ENCODE measurements at places on chromosomes 3 and 15. TPM values are rescaled to one million over a fixed set of nuclear protein-coding genes. Genes with fewer than 3 reads are reported as not detected.

Gene IL17RC
- 23.1 TPM for total RNA-seq

Gene SLC22A13
- total RNA-seq: not detected

Gene CISH
- total RNA-seq: 34.3 TPM

Gene CERS3
- not detected for total RNA-seq

Gene NR2E3
- not detected for total RNA-seq

Gene CASR
- total RNA-seq: not detected

DNA sequence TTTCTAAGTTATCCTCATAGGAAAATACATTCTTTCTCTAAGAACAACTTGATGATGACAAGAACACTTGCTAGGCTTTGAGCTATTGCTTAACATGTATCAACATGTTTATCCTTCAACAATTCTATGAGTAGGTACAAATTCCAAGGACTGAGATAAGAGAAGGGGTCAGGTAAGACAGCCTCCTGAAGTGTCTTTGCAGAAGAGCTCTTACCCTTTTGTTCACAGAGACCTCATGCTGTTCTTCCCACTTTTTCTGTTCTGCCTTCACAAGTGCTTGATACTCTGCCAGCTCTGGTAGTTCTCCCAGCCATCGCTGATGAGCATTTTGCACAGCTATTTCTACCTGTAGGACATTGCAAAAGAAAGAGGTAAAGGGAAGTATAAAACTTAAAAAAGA lies 50.9 kb downstream of the CEP152 start:
- no peak for DNase-seq

DNA sequence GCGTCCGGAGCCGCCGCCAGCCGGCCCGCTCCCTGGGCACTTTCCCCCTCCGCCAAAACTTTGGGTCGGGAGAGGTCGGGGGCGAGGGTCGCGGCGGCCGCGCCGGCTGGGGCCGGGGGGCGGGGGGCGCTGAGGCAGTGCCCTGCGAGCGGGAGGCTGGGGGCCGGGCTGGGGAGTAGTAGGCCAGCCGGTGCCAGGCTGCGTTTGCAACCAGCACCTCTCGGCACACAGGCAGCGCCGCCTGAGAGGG lies 452 bp downstream of the BBX start:
- no peak for DNase-seq

DNA sequence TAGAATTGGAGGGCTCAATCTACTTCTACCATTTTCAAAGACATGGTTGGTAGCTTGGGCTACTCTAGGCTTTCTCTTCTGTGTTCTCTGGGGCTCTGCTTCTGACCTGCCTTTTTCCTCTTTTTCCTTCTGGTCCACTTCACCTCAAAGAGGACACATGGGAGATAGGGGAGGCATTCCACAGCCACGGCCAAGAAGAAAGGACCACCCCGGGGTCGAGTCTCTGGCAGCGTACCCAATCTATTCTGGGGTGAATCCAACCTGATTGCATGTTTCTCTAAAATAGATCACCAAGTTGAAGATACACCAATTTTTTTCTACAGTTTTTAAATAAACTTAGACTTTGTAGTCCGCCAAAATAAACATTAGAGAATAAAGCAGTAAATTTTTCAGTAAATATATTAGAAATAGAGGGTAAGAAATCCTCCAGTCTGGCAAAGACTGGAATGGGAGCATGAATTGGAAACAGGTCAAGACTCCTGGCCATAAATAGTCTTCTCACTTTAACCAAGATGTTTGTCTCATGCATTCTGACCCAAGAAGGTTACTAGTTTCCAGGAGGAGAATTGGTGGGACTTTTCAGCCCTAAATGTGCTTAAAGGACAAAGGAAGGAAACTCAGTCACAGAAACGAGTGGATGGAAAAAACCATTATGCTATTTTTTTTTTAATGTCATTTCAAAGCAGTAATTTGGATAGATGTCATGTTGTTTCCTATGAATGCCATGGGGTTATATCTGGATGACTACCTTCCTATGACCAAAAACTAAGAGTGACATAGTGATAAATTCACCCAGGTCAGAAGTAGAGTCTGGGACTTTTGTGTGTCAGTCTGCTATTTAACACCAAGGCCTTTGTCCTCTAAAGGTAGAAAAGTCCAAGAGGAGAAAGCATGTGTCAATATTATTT lies 71.3 kb upstream of the PHLDB2 start:
- peak; percentile 33 for DNase-seq

GRCh38 chr3:155497930-155498647 lies 204.6 kb upstream of the STRIT1 start:
- no peak for DNase-seq

DNA sequence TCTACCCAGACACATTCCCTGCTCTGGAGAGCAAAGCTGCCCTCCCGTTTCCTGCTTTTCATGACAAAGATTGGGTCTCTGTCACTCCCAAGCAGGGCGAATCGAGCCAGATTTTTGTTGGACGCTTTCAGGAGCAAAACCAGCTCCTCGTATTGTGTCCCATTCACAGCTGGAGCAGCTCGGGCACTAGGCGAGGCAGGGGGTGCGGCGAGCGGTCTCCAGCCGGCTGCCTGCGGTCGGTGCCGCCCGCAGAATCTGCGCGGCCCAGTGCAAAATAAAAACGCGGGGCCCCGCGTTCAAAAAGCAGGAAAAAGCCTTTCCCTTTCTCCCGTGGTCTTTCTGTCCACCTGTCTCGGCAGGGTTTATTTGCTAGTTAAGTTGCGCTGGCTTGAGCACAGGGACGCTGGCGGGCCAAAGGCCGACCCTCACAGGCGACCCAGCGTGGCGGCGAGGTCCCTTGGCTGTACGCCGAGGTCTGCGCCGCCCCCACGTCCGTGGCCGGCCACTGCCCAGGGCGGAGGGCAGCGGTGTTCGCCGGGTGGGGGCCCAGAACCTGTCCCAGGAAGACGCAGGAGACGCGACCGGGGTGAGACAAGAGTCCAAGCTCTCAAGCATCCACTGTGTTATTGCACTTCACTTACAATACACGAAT lies 71.2 kb downstream of the CYP19A1 start:
- peak; percentile 28 for DNase-seq

DNA sequence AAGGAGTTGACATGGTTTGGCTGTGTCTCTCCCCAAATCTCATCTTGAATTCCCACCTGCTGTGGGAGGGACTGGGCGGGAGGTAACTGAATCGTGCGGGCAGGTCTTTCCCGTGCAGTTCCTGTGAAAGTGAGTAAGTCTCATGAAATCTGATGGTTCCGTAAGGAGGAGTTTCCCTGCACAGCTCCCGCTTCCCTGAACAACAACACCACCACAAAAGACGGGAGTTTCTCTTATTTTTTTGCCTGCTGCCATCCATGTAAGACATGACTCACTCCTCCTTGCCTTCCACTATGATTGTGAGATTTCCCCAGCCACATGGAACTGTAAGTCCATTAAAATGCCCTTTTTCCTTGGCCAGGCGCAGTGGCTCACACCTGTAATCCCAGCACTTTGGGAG lies 22.7 kb downstream of the XXYLT1 start:
- DNase-seq: no peak

- DNase-seq: no peak
These were observed 1.6 kb upstream of the TKT start for GRCh38 chr3:53257465-53257864.

GRCh38 chr3:102165367-102165766 lies 269.4 kb upstream of the ZPLD1 start:
- no peak for DNase-seq

- DNase-seq: no peak
These were observed 3.2 kb upstream of the APEH start for GRCh38 chr3:49670940-49671290.

- DNase-seq: no peak
These were observed 121.9 kb downstream of the RPLP1 start for GRCh38 chr15:69574506-69574905.

DNA sequence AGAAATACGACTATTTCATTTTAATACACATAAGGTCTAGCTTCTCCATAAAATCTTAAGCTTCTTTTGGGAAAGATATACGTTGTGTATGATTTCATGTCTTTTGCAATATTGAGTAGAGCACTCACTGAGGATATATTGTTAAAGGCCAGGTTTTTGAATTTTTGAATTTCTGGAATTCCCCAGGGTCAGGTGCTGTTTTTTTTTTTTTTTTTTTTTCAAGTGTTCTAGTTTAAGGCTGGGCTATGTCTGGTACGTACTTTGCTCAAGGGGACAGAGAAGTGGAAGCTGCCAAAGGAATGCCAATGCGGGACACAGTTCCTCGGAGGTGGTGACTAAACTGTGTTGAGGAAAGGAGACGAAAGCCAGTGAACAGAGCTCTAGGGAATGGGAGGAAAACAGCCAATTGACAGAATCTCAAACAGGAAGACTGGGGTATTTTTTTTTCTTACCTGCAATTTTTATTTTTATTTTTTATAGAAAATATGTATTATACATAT lies 510.5 kb upstream of the CBLB start:
- no peak for DNase-seq

DNA sequence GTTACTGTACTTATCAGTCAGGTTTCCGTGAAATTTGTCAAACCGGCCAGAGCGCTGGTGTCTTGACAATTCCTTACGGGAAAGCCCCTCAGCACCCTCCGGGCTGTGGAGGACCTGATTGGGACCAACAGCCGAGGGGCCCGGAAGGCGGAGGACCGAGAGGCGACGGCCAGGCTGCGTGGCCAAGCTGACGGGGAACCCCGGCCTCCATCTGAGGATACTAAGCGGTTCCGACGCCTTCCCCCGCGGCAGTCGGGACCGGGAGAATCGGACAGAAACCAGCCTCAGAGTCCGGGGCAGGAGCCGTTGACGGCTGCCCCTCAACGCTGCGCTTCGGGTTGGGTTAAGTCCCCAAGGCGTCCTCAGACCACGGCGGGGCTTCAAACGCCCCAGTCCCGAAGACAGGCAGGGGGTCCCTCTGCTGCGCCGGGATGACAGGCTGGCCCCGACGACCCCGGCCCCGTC lies 499 bp downstream of the ALDH1A2 start:
- peak; percentile 30 for DNase-seq

DNA sequence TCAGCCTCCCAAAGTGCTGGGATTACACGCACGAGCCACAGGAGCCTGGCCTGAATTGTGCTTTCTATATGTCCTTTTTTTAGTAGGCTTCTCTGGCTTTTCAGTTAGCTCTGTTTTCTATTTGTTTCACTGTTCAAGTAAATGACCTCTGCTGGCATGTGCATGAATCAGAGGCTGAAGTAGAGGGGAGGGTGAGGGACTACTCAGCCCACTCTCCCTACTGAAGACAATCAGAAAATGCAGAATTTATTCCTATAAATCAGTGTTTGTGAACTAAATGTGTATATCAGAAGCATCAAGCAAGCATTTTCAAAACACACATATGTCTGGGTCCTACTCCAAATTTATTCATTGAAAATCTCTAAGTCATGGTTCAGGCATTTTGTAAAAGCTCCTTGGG lies 45.0 kb downstream of the ZMAT3 start:
- no peak for DNase-seq

DNA sequence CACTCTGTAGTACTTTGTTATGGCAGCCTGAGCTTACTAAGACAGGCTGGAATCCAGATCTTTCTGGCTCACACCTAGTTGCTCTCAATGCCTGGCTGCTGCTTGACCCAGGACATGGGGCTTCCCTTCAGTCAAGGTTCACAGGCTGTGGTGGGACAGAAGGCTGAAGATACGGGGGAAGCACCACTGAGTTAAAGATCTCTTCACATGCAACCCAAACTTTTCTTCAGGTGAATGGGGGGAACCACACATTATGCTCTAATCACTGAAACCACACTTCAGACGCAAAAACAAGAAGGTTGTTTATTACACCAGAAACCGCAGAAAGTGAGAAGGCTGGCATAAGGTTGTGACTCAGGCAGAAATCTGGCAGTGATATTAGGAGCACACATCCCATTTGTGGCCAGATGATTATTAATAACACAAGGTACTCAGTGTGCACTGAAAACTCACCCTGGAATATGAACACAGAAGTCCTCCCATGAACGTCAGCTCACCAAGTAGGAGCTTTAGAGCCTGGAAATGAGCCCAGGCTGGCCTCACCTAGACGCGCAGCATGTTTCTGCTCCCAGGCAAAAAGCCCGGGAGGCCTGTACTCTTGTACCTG lies 230.5 kb upstream of the CHRNA7 start:
- no peak for DNase-seq

- DNase-seq: no peak
These were observed 34.1 kb downstream of the SHC4 start for GRCh38 chr15:48929661-48930060.

- DNase-seq: no peak
These were observed 4.0 kb downstream of the RASSF1 start for GRCh38 chr3:50336452-50337174.

DNA sequence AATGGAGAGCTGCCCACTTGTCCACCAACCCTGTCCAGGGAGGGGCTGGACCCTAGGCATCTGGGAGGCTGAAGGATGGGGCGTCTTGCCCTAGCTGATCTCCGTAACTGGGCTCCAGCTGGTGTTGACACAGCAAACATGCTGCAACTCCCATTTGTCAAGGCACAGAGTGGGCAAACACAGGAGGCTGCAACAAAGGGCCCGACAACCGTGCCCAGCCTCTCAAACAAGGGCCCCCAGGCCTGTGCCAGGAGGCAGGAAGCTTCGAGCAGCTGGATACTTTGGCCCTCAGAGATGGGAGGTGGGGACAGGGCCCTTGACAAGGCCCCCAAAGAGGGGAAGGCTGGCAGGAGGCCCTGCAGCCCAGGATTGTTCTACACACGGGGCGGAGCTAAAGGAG lies 64.2 kb upstream of the TMEM115 start:
- no peak for DNase-seq

DNA sequence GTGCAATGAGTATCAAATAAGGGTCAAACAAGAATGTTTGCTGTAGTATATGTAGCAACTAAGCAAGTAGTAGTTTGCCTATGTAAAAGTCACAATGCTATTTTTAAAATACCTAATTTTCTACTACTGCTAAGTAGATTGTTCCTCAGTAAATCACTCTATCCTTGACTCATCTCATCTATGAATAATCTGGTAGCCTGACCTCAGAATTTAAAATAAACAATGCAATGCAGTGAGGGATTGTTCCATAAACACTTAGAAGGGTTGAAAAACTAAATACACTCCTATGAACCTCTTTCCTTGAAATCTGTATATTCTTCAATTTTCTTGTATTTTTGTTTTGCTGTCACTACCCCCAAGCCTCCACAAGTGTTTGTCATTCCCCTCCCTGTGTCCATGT lies 253.3 kb downstream of the TBC1D5 start:
- DNase-seq: no peak

DNA sequence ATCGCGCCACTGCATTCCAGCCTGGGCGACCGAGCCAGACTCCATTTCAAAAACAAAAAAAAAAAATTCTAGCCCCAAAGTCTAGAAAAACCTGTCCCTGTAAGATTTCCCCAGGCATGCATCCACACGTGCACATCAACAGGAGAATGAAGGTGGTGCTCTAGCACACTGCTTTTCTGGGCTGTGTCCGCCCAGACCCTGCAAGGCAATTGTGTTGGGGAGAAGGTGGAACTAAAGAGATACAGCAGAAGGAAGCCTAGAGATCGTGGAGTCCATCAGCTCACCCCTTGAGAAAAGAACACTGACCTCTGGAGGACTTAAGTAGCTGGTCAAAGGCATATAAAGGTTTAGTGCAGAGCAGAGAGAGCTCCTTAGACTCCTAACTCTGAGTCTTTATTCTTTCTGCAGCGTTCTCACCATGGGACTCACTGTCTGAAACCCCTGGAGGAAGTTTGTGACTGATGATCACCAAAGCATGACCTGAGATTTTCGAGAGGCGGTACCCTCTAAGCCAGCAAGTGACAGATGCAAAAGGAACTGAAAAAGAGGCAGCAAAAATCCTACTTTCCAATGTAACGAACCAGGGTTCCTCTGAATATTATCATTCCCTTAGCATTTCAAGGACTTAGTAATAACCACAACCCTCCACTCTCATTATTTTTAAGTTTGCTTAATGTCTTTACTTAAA lies 179.8 kb downstream of the MEX3B start:
- DNase-seq: no peak
